MCF 10A (cell line): ENCODE measurements at places on chromosomes 6 and 20. TPM values are rescaled to one million over a fixed set of nuclear protein-coding genes. Genes with fewer than 3 reads are reported as not detected.

The DACT2 gene
- total RNA-seq = not detected in 2 replicates

The ZC3H12D gene
- 0.29 TPM in 1 of 2 replicates, not detected in the other for total RNA-seq

The ALDH5A1 gene
- total RNA-seq = 1.7 and 2.0 TPM in 2 replicates

DNA sequence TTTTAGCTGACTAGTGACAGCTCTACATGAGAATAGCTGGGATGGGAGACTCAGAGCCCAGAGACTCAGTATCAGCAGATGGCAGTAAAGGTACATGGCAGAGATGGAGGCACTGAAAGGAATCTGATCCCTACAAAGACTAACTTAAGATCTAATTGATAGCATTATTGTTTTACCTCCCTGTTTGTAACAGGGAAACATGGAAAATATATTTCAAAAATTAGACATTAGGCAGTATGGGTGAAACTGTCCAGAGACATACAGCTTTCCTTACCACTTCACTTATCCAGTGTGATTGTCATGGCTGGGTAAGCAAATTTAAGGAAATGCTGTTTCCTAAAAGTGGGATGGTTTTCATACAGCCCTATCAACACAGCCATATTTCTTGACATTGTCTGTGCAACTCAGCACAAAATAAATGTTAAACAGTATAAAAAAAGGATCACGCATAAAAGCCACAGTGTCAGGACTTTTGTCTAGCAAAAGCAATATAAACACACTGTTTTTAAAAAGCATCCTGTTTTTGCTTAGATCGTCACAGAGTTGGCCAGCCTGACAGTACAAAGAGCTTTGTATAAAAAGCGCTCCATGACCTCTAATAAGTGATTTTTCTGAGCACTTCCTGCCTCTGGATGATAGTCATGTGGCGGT, 376.9 kb downstream of the PHF3 start:
- H3K36me3 ChIP-seq = no peaks in the 10 kb centered on the region
- no peak overlapping the region for H3K4me3 ChIP-seq
- no peak overlapping the region for H3K27ac ChIP-seq
- no peaks in the 10 kb centered on the region for H3K4me1 ChIP-seq
- no peaks in the 10 kb centered on the region for H3K27me3 ChIP-seq

GRCh38 chr6:46015119-46015968, at the start of gene CLIC5:
Gene CLIC5, minus strand, starts transcription at chr6:46015860. Its CDS starts 318 bp downstream, at chr6:46015542.
- no peak for DNase-seq
- H3K4me3 ChIP-seq = peak within 1 kb of the TSS; percentile 52
- H3K36me3 ChIP-seq = peaks cover 5% of the 10 kb centered on the region
- no peak within 1 kb of the TSS for H3K27ac ChIP-seq

- H3K36me3 ChIP-seq = no peaks in the 10 kb centered on the region
- DNase-seq = no peak
- no peak overlapping the region for H3K27ac ChIP-seq
- H3K27me3 ChIP-seq = no peaks in the 10 kb centered on the region
- no peak overlapping the region for H3K4me3 ChIP-seq
These were observed 120.3 kb upstream of the LGSN start for GRCh38 chr6:63440057-63440456.

DNA sequence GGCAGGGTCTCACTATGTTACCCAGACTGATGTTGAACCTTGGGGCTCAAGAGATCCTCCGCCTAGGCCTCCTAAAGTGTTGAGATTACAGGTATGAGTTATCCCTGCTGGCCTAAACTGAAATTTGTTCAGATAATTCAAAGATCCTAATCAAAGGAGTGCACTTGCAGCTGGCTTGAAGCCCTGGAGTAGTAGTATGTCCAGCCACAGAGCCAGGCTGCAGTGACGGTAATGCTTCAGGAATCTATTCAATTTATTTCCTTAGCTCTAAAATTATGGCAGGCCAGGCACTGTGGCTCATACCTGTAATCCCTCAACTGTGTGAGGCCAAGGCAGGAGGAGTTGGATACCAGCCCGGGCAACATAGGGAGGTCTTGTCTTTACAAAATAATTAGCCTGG, 1.4 kb upstream of the DDX43 start:
- H3K4me3 ChIP-seq = no peak overlapping the region

DNA sequence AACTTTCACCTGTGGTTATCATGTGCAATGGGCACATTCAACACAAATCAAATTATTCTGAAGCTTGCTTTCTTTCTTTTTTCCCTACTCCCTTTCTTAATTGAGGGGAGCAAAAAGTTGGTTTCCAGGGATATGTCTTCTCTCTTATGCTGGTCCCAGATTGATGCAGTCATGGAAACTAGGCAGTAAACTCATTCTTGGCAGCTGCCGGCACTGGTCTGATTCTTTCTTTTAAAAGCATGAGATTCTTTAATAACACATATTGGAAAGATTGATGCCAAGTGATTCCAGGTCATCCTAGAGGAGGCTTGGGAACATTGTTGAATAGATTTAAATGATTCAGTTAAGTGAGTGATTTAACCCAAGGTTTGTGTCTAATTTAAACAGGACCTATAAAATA, 29.0 kb downstream of the PTPRA start:
- no peak for DNase-seq
- H3K27me3 ChIP-seq = no peaks in the 10 kb centered on the region
- H3K27ac ChIP-seq = no peak overlapping the region
- no peak overlapping the region for H3K4me3 ChIP-seq
- H3K36me3 ChIP-seq = no peaks in the 10 kb centered on the region

DNA sequence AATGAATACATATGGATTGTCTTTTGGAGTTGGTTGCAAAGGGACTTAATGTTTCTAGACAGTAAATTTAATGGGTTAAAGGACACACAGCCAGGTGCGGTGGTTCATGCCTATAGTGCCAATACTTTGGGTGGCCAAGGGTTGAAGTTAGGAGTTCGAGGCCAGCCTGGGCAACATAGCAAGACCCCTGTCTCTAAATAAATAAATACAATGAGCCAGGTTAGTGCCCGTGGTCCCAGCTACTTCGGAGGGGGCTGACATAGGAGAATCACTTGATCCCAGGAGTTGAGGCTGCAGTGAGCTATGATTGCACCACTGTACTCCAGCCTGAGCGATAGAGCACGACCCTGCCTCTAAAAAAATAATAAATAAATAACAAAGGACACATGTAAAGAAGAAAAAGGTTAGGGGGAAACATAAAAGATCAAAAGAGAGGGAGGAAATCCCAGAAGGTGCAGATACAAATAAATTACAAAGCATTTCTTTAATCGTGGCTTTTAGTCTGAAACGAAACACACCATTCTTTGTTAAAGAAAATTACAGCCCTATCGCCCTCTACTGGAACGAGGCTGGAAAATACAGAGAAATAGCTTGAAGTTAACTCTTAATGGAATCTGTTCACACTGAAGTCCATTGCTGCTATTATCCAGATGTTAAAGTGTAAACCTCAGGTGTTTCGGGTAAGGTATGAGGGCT, 42.6 kb upstream of the SCML4 start:
- H3K27me3 ChIP-seq = no peaks in the 10 kb centered on the region
- peak; percentile 60 for DNase-seq
- peaks cover 54% of the 10 kb centered on the region for H3K36me3 ChIP-seq
- peaks cover 4% of the 10 kb centered on the region for H3K4me1 ChIP-seq
- no peak overlapping the region for H3K27ac ChIP-seq
- H3K4me3 ChIP-seq = no peak overlapping the region
